ENCODE measurements at places on chromosomes 16 and 17.
A peak's percentile ranks its signal among the peaks of the same experiment; 100 is the strongest.

GRCh38 chr16:70466805-70467076 is 12.3 kb downstream of the FCSK start:
- DNase-seq, result no peak

DNA sequence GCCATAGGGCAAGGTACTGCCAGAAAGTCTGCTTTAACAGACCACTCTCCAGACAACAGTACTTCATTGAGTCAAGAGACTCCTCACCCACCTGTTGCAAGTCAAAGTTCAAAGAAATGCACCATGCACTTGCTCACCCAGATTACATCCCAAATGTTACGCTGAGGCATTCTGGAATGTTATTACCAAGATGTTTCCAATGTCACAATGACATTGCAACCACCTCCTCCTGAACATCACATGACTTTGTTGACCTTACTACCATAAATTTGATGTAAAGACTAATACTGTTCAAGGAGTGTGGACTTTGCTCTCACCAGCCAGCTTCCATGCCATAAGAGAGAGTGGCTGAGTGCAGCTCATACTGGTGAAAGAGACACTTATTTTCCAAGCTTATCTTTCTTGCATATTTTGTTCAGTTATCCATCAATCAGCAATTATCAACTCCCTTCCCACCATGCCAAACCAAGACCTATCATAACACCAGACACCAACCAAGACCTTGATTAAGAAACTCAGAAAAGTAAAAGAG is 58.5 kb upstream of the BCAR1 start:
- DNase-seq, result no peak

DNA sequence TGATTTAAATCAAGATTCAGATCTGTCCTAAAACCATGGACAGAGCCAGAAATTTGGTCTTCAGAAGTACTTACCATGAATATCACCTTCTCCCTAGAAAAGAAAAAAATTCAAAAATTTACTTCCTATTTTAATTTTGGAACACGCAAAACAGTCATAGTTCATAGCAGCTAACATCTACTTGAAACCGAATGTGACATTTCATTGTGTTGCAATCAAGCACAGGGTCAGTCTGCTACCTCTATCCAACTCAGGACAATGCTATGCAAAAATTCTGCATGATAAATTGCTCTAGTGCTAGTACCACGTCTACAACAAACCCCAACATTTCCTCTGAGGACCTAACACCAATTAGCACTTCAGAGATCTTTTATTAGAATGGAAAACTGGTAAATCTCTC is 7.7 kb downstream of the JPT1 start:
- peak; percentile 48 for DNase-seq

GRCh38 chr16:87438611-87438985 is 46.5 kb downstream of the MAP1LC3B start:
- DNase-seq, result no peak

- no peak for DNase-seq
These were observed 12.0 kb downstream of the MYL4 start for GRCh38 chr17:47221154-47221553.

- no peak for DNase-seq
These were observed 37.7 kb upstream of the TOX3 start for GRCh38 chr16:52584354-52585320.
